ENCODE measurements at places on chromosomes 7 and 10. TPM values are rescaled to one million over a fixed set of nuclear protein-coding genes. Genes with fewer than 3 reads are reported as not detected.

TBXAS1 gene
- 6.0 TPM for total RNA-seq

CNPY1 gene
- 0.46 TPM for total RNA-seq

GRIFIN gene
- total RNA-seq: not detected

IFIT1 gene
- total RNA-seq: 17.1 TPM

EZH2 gene
- total RNA-seq: 29.3 TPM

EPHA1 gene
- total RNA-seq: 7.8 TPM

TMEM213 gene
- total RNA-seq: not detected

OR2A12 gene
- not detected for total RNA-seq

SPDYE6 gene
- not detected for total RNA-seq

PILRB gene
- 14.5 TPM for total RNA-seq

PDE6C gene
- not detected for total RNA-seq

OPALIN gene
- not detected for total RNA-seq

SPDYE9 gene
- total RNA-seq: not detected

AZGP1 gene
- not detected for total RNA-seq

HMX2 gene
- total RNA-seq: 0.92 TPM

NPFFR1 gene
- 5.1 TPM for total RNA-seq

CALN1 gene
- total RNA-seq: 41.5 TPM

KLF14 gene
- total RNA-seq: 0.23 TPM
